Keratinocyte (primary cell): ENCODE measurements at places on chromosomes 13 and 19.

DNA sequence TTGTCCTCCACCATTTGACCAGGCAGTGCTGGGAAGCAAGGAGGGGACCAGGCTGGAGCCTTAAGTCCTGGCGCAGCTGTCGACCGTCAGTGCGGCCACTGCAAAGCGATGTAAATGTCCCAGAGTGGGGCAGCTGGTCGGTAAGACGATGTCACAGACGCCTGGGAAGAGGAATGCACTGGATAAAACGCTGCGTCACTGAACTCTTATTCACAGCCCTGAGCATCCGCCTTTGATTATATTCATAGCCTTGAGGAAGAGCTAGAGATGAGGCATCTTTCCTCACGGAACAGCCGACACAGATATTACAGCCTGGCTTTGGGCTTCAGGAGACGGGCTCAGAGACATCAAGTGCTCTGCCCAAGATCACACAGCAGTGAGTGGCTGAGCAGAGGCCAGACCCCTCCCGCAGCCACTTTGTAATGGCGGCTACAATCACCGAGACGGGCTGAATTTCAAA, 17.6 kb upstream of the TUBGCP3 start:
- no peak for DNase-seq

GRCh38 chr19:40155749-40156265, 35.4 kb upstream of the MAP3K10 start:
- DNase-seq = no peak

GRCh38 chr13:51668580-51669195, 84.4 kb downstream of the WDFY2 start:
- no peak for DNase-seq

DNA sequence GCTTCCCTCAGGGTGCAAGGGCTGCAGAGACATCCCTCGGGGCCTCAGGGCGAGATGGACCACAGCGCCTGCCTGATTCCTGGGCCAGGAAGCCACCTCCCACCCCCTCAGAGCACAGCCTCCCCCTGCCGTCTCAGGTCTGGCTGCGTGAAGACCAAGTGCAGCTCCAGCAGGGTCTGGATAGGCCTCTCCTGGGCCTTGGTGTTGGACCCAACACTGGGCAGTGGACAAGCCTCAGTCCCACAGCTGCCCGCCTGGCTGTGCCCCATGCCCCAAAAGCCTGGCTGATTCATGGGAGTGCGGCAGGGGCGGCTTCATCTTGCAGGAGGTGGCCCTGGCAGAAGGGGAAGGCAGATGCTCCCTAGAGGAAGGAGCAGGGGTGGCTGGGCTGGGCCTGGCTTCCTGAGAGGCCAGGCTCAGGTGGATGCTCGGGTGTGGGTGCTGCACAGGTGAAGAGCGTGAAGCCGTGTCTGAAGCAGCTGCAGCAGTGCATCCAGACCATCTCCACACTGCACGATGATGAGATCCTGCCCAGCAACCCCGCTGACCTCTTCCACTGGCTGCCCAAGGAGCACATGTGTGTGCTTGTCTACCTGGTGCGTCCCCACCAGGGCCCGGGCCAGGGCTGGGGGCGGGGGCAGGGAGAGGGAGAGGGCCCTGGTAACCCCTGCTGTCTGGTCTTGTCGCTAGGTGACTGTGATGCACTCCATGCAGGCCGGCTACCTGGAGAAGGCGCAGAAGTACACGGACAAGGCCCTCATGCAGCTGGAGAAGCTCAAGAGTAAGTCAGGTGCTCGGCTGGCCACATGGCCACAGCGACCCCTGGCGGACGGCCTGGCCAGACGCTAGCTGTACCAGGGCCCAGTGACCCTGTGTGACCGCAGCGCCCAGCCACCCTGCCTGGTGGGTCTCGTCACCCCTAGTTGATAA, 21.7 kb downstream of the MAU2 start:
- DNase-seq = no peak

- DNase-seq = no peak
These were observed 3.3 kb downstream of the CFD start for GRCh38 chr19:862581-863314.

DNA sequence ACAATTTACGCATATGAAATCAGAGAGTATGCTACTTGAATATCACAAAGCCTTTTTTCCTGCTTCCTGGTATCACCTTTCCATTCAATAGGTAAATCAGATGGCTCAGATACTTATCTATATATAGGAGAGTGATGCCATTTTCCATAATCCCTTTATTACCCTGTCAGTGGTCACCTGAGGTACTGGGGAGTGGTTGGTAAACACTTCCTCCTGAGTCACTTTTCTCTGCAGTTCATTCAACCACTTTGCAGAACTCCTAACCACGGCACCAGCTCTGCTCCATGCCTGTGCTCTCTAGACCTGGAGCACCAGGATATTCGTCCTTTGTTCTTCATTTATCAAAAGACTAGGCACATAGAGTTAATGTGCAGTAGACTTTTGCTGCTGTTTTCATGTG, 748.5 kb upstream of the KLHL1 start:
- DNase-seq = no peak

DNA sequence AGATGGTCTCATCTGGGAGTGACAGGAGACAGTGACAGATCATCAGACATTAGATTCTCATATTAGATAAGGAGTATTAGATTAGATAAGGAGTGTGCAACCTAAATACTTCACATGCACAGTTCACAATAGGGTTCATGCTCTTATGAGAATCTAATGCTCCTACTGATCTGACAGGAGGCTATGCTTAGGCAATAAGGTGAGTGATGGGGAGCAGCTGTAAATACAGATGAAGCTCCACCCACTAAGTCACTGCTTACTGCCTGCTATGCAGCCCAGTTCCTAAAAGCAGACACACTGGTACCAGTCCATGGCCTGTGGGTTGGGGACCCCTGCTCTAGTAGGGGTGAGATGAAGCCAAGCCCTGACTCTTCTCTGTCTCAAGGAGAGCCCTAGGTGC, 10.0 kb upstream of the IGFL3 start:
- no peak for DNase-seq

- no peak for DNase-seq
These were observed 107.6 kb downstream of the ZIC5 start for GRCh38 chr13:99863789-99864626.
